GM23338 (cell line): ENCODE measurements at places on chromosomes 13 and 19.

DNA sequence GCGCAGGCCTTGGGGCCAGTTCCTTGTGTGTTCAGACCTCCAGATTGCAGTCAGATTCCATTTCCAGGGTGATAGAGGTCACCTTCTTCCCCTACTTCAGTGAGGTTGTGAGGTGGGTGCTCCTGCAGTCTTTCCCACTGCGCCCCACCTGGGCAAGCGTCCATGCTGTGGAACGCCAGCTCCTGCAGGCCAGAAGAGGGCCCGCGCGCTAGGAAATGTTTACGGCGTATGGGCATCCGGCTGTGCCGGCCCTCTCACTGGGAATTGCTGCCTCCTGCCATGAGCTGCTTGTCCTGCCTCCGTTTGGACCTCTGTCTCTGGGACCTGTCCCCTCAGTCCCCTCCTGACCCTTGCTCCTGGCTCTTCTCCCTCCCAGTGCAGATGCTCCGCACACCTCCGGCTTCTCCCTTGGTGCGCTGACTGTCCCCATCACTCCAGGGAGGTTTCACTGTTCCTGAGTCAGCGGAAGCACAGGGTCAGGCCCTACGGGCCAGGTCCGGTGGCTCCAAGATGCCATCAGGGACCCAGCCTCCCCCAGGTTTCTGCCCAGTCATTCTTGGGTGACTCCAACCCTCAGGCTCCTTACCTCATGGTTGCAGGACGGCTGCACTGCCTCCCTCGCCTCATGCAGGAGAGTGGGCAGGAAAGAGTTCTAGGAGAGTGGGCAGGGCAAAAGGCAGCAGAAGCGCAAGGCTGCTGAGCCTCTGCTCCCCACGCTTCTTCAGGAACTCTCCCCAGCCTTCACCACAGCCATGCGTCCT is 56.6 kb downstream of the SMARCA4 start:
- DNase-seq, result no peak

DNA sequence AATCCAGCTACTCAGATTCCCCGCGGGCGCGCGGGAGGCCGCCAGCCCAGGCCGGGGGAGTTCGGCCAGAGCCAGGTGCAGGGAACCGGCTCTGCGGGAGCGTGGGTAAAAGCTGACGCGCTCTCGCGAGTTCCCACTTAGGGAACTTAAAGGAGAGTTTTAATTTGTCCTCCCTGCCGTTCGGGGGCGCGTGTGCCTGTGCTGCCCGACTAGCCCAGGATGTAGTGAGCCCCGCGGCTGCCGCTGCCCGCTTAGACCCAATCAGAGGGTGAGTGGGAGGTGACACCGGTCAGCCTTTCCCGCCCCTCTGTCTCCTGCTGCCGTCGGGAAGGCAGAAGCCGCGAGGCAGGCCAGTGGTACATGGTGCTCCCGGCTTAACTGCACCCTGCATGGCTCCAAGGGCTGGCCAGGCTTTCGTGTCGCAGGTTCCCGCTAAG is 36.0 kb upstream of the NEK3 start:
- DNase-seq, result peak; percentile 93

GRCh38 chr13:49512578-49512977 is 16.8 kb downstream of the PHF11 start:
- no peak for DNase-seq

DNA sequence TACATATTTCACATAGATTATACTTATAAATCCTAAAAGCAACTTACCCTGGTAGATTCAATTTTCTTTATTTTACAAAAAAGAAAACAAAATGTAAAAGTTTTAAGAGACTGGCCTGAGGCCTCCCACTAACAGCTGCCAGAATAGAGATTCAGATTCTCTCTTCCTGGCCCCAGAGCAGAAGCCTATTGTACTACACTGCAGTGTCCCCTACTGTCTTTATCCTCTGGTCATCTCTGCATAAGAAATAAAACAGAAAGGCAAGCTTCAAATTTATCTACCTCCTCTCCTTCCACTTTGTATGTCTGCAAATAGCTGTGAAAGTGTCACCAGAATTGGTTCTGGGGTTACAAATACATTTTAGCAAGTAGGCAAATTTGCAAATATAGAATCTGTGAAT is 1004.1 kb upstream of the PCDH9 start:
- peak; percentile 43 for DNase-seq

- peak; percentile 67 for DNase-seq
Observed at GRCh38 chr19:47445937-47446402, 25.7 kb downstream of the SLC8A2 start.
